T-helper 17 cell (primary cell): ENCODE measurements at places on chromosomes 1 and 21. TPM values are rescaled to one million over a fixed set of nuclear protein-coding genes. Genes with fewer than 3 reads are reported as not detected.

Gene GPA33
- total RNA-seq: 7.6 TPM

Gene ZNF644
- total RNA-seq: 136 TPM

Gene RIPK4
- 0.37 TPM for total RNA-seq

DNA sequence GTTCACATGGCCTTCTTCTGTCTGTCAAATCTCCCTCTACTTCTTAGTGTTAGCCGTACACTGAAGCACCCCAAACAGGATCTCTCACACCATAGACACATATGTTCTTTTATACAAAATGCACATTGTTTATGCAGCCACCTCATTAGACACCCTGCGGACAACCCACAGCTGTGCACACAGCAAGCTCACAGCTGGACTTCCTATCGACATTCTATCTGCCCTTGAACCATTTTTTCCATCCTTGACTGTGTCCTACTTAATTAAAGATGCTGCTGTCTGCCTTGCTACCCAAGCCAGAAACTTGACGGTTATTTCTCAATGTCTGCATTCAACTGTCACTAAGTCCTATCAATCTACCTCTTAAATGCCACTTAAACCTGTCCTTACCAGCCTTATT, 3.2 kb upstream of the ZBTB21 start:
- no peak for DNase-seq

- no peak for DNase-seq
These were observed 41.4 kb upstream of the KIF1B start for GRCh38 chr1:10168912-10169514.

GRCh38 chr1:37400466-37401225, 73.7 kb upstream of the ZC3H12A start:
- no peak for DNase-seq

GRCh38 chr21:43925096-43925481, 60.1 kb downstream of the AGPAT3 start:
- DNase-seq: no peak
